ENCODE measurements at places on chromosomes 7 and 10.

- no peak for DNase-seq
Measured at GRCh38 chr10:88111294-88111693, 247.9 kb downstream of the PTEN start.

DNA sequence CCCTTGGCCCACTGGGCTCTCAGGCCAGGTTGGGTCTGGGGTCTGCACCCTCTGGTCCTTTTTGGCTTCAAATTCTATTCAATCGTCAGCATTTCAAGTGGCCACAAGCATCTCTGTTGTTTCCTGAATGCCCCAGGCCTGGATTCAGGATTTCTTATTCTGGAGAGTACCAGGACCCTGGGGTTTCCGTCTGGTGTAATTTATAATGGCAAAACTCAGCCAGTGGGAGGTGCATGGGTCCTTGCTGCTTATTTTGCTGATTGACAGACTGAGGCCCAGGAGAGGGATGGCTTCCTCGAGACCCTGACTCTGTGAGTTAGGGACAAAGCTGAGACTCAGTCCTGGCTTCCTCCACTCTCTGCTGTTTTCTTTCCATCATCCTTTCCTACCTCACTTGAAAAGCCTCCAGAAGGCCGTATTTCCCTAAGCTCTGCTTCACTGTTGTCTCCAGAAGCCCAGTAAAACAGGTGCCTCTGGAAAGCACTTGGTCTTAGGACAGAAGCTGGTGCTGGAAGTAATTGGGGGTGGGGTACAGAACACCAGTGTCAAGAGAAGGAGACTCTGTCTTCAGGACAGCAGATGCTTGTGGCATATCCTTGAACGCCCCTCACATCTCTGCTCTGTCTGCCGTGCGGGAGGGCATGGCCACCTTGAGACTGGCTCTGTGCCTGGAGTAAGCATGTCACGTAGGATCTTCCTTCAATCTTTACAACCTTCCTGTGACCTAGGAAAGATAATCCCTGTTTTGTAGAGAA is 39.4 kb upstream of the SH2D4B start:
- DNase-seq, result no peak

DNA sequence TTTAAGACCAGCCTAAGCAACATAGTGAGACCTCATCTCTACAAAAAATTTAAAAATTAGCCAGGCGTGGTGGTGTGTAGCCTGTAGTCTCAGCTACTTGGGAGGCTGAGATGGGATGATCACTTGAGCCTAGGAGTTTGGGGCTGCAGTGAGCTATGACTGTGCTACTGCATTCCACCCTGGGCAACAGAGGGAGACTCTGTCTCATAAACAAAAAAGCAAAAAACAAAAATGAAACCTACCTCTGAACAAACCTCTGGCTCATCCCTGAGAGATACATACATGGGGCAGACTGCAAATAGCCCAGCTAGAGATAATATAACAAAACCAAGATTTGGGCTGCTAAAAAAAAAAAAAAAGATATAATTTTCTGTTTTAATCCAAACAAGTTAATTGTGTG is 19.5 kb downstream of the C10orf67 start:
- no peak for DNase-seq

DNA sequence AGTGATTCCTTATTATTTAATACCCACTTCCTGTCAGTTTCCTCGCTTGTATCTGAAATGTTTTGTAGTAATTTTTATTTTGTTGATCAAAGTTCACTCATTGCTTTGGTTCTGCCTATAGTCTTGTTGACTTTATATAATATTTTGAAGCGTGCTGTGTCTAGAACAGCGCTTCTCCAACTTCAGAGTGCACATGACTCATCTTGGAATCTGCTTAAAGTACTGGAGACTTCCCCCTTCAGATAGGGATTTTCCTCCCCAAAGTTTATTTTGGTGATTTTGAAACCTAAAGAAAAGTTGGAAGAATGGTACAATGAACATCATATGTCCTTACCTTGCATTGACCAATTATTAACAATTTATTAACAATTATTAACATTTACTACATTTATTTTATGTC is 5.8 kb downstream of the COMTD1 start:
- no peak for DNase-seq

DNA sequence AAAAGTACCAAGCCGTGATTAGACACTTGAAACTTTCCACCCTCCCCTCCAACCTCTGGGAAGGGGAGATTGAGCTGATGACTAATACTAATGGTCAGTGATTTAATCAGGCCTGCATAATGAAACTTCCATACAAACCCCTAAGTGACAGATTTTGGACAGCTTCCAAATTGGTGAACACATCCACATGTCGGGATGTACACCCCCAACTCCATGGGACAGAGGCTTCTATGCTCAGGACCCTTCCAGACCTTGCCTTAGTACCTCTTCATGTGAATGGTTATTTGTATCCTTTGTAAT is 4.8 kb downstream of the NUB1 start:
- no peak for DNase-seq

All from HAP-1 (cell line).